ENCODE measurements at places on chromosomes 4 and X.
A peak's percentile ranks its signal among the peaks of the same experiment; 100 is the strongest.

GRCh38 chr4:54091637-54092404 is 8.1 kb upstream of the GSX2 start:
- DNase-seq: no peak

GRCh38 chr4:7904952-7905915 is 34.4 kb downstream of the AFAP1 start:
- no peak for DNase-seq

- no peak for DNase-seq
Observed at GRCh38 chrX:40083120-40083978, 14.4 kb downstream of the BCOR start.

DNA sequence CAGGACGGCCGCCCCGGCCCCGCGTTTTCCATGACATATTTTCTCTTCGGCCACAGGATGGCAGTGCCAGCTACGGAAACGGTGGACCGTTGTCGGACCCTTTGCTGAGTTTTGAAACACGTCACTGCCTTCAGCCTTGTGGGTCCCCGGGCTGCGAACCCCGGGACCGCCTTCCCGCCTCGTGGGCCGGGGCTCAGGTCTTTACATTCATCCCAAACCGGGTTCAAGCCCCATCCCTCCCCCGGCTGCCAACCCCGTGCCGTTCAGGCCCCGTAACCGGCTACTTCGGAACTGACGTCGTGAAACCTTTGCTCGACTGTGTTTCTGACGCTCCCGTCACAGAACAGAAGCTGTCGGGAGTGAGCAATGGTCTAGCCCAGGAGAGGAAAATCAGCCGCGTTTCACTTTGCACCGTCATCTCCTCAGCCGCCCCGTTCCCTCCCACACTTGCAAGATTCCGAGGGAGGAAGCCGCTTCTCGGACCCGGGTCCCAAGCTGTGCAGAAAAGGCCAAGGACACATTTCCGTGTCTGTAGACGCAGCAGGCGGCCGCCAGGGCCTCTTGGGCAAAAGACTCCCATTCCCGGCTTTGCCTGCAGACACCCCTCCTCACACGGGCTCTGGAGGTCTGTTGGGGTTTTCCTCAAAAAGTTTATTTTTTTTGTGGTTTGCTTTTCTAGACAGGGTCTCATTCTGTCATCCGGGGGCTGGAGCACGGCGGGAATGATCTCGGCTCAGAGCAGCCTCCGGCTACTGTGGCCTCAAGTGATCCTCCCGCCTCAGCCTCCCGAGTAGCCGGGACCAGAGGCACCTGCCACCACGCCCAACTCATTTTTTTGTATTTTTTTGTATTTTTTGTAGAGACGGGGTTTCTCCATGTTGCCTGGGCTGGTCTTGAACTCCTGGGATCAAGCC is 41.4 kb upstream of the PPP2R3B start:
- no peak for DNase-seq

DNA sequence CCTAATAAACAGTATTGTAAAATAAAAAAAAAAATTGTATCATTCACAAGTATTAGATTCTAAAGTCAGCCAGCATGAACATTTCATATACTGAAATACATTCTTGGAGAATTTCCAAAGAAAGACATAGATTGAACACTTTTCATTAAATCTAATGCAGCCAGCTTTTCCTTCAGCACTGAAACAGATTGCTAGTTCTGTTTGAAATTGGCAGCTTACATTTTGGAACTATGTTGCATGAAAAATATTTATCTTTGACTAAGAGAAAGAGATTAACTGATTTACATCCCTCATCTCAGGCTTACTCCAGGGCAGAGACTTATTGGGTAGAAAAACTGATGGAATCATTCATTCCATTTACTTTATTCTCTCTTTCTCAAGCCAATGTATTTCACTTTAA is 272.7 kb downstream of the PDHA2 start:
- no peak for DNase-seq

- DNase-seq: peak; percentile 31
Observed at GRCh38 chr4:32824336-32824735, 2104.2 kb downstream of the PCDH7 start.

- DNase-seq: peak; percentile 93
Observed at GRCh38 chrX:17547658-17548057, 172.7 kb downstream of the NHS start.

GRCh38 chr4:86965019-86965976 is 30.5 kb downstream of the AFF1 start:
- DNase-seq: no peak

GRCh38 chr4:71050809-71051208 is 57.4 kb downstream of the DCK start:
- DNase-seq: no peak

DNA sequence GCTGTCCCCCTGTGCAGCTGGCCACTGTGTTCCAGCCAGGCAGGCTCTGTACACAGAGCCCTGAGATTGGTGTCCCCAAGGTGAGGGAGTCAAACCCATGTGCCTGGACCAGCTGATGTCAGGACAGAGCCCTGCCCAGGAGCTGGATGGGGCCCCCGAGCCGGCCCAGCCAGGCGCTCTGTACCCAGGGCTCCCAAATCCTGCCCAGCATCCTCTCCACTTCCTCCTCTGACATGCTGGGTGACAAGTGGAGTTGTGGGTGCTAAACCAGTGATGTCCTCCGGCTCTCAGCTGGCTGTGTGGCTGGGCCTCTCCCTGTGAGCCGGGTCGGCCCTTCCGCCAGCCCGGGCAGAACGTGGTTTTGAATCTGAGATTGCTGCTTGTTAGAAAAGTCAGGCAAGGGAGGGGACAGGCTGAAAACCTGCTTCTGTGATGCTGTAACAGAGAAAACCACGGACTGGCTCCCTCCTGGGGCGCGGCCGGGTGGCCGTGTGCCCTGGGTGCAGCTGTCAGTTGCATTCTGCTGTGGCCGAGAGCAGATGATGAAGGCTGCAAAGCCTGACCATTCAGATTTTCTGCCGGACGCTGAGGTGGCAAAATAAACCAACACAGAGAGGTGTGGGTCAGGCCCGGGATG is 7.9 kb upstream of the CPLX1 start:
- no peak for DNase-seq

- DNase-seq: peak; percentile 25
Observed at GRCh38 chr4:95869961-95870500, 30.1 kb downstream of the PDHA2 start.

DNA sequence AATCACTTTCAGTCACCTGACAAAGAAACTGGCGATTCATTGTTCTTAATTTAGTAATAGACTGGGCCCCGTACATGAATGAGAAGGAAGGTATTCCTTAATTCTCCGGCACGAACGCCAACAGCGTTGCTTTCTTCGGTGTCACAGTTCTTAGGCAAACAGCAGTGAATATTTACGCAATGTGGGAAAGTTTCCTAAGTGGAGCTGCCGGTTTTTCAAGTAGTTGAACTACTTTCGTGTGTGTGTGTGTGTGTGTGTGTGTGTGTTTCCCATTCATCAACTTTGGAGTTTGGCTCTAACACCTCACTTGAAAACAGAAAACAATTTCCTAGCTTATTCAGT is 651 bp downstream of the NXT2 start:
- no peak for DNase-seq

- no peak for DNase-seq
Observed at GRCh38 chrX:18146954-18147353, 73.7 kb downstream of the BEND2 start.

- peak; percentile 43 for DNase-seq
Observed at GRCh38 chr4:128358231-128358912, 70.8 kb upstream of the PGRMC2 start.

DNA sequence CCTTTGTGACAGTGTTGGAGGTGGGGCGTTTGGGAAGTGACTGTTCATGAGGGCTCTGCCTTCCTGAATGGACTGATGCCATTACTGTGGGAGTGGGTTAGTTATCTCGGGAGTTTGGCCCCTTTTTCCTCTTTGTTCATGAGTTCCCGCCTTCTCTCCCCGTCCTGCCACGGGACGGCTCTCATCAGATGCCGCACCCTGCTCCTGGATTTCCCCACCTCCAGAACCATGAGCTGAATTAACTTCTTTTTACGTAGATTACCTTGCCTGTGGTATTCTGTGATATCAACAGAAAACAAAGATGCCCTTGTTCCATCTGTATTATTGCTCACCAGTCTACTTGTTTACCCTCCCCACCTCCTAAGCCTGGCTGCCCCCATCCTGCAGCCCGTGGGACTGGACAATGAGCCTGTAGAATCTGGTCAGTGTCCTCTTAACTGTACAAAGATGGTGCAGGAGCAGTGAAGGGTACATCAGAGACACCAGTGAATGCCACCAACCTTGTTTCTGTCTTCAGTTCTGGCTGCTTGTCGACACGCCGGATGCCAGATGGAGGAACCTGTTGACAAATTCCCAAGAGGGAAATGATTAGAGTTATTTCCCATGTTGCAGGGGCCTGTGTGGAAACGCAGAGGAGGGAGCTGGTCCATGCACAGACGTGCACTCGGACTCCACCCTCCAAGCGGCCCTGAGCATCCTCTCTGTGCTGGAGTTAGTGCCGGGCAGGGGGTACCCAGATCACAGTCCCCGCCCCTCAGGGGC is 104.7 kb downstream of the ABLIM2 start:
- no peak for DNase-seq

DNA sequence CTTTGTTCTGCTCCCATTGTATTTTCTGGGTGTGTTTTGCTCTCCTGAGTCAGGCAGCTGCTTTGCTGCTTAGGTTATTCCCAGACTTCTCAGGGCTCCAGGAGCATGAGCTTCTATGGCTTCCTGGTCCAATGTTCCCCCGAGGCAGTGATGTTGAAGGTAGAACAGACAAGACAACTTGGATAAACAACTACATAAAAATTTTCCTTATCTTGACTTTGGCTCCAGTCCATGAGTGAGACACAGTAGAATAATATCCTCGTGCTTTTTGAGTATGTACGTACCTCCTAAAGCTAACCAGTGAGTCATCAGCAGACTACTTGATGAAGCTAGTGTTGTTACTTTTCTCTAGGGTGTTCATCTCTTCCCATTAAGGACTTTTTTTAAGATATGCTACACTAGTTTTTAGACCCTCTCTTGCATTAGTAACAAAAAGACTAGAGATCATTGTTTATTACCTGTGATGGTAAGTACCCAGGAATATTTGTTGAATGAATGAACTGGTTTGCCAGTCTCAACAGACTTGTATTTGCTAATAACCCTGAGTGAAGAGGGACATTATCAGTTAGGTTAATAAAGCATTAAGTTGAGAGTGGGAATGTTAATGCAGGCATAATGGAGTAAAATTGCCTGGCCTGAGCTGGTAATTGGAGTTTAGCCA is 131.9 kb downstream of the FHIP1A start:
- peak; percentile 95 for DNase-seq

GRCh38 chr4:182775075-182775474 is 142.1 kb downstream of the DCTD start:
- DNase-seq: no peak

GRCh38 chrX:1941321-1941720 is 326.5 kb downstream of the ASMT start:
- DNase-seq: no peak

GRCh38 chrX:42933187-42933586 is 155.2 kb upstream of the PPP1R2C start:
- no peak for DNase-seq

DNA sequence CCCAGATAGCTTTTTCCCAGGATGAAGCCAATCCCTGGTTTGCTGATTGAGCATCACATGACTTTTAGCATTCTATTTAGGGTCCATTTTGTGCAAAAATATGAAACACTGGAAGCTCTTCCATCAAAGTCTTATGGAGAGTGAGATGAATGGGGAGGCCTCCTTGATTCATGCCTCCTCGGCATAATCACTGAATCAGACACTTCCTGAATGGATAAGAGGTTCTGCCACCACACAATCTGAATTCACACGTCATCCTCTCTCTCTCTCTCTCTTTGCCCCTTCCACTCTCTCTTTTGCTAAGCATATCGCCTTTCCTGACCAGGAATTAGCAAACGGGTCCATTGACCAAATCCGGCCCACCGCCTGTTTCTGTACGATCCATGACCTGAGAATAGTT is 68.7 kb downstream of the CRMP1 start:
- DNase-seq: peak; percentile 36

- DNase-seq: no peak
Observed at GRCh38 chr4:88728146-88728545, 30.5 kb upstream of the NAP1L5 start.

- DNase-seq: no peak
Observed at GRCh38 chrX:8048466-8048865, 121.3 kb upstream of the PNPLA4 start.

DNA sequence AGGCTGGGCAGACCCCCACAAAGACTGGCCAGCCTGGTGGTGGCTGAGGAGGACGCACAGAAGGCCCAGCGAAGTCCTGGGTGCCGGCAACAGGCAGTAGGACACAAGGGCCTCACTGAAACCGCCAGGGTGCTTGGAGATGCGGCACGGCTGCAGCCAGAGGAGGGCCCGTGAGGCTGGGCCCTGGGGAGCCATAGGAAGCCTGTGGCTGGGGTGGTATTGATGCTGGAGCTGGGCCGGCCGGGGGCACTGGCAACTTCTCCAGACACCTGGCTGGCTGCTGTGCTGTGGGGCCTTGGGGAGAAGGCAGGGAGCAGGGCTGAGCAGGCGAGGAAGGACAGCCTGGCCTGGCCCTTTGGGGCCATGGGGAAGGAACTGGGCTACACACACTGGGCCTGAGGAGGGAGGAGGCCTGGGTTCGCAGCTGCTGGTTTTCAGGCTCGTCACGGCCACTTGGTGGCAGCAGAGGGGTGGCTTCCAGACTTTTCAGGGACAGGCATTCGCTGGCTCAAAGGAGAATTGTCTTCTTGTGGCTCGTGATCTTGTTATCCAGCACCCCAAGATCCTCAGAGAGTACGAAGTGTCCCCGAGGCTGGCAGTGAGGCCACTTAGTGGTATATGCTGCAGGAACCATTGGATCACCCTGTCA is 37.2 kb downstream of the ATP2B3 start:
- DNase-seq: peak; percentile 30

GRCh38 chr4:146381263-146381872 is 140.4 kb downstream of the SLC10A7 start:
- peak; percentile 60 for DNase-seq

- no peak for DNase-seq
Observed at GRCh38 chrX:28693101-28693500, 105.9 kb downstream of the IL1RAPL1 start.

DNA sequence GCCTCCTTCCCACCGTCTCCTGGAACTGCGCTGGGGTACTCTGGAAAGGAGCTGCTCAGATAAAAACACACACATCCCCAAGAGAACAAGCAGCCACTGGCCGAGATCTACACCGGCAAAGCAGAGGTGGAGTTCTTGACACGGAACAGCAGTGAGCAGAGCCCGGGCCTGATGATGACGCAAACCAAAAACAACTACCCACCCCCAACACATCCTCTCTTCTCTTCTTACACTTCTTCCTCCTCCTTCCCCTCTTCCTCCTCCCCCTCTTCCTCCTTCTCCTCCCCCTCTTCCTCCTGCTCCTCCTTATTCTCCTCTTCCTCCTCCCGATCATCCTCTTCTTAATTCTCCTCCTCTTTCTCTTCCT is 4.6 kb downstream of the PNMA5 start:
- DNase-seq: no peak

GRCh38 chr4:166174717-166175490 is 301.9 kb downstream of the TLL1 start:
- DNase-seq: peak; percentile 66

GRCh38 chr4:123600987-123601904 is 204.7 kb downstream of the SPRY1 start:
- no peak for DNase-seq

- no peak for DNase-seq
Observed at GRCh38 chr4:133129237-133129636, 19.9 kb upstream of the PCDH10 start.

GRCh38 chrX:67784712-67785111 is 240.9 kb downstream of the AR start:
- DNase-seq: no peak

- DNase-seq: no peak
Observed at GRCh38 chrX:107760304-107761077, 15.1 kb downstream of the TSC22D3 start.
